ENCODE measurements at places on chromosomes 1 and 21.

- no peak for DNase-seq
Measured at GRCh38 chr1:27689423-27690173, 17.6 kb upstream of the IFI6 start.

- no peak for DNase-seq
Measured at GRCh38 chr1:102851616-102852015, 256.7 kb downstream of the COL11A1 start.

DNA sequence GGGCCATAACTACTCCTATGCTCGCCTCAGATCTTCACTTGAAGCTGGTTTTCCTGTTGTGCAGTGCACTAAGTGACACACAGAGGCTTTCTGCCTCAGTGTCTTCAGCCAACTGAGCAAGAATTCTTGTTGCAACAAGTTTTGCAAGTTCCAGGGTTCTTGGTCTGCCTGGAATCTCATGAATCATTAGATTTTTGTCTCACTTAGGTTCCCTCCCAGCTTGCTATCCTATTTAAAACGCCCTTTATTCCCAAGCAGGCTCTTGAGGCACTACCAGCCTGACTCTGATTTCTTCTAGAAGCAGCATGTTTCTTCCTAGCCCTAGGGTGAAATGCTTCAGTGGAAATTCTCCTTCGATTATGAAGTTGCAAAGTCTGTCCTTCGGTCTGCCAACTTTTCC, 158.8 kb downstream of the C1orf21 start:
- DNase-seq: no peak

DNA sequence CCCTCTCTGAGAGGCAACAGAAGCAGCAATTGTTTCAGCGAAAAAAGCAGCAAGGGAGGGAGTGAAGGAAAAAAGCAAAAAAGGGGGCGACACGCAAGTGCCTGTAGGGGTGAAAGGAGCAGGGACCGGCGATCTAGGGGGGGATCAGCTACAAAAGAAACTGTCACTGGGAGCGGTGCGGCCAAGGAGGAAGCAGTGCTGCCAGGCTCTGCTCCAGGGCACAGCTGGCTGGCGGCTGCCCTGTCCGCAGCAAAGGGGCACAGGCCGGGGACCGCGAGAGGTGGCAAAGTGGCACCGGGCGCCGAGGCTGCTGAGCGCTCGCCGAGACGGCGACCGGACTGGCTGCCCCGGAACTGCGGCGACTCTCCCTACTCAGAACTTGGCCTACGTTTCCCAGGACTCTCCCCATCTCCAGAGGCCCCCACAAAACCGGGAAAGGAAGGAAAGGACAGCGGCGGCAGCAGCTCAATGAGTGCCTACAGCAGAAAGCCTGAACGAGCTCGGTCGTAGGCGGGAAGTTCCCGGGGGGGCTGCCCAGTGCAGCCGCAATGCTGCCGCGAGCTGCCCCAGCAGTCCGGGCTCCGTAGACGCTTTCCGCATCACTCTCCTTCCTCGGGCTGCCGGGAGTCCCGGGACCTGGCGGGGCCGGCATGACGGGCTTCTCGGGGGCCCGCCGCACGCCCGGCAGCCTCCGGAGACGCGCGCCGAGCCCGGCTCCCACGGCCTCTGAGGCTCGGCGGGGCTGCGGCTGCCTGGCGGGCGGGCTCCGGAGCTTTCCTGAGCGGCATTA, 1.0 kb upstream of the CDKN2C start:
- peak; percentile 39 for DNase-seq

DNA sequence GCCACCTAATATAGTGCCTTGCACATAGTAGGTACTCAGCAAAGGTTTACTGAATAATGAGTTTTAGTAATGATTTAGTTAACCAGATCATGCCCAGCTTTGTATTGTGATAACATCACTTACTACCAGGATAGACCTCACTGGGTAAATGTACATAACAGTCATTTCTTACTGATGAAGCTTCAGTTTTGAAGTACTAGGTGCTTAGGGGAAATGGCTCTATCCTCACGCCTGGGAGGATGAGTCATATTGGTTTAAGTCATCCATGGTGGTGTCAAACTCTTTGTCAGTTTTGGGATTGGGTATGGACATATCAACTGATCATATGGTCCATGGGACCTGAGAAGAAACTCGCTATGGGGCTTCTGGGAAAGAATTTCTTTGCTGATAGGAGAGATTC, 90.6 kb upstream of the USP24 start:
- DNase-seq: no peak

DNA sequence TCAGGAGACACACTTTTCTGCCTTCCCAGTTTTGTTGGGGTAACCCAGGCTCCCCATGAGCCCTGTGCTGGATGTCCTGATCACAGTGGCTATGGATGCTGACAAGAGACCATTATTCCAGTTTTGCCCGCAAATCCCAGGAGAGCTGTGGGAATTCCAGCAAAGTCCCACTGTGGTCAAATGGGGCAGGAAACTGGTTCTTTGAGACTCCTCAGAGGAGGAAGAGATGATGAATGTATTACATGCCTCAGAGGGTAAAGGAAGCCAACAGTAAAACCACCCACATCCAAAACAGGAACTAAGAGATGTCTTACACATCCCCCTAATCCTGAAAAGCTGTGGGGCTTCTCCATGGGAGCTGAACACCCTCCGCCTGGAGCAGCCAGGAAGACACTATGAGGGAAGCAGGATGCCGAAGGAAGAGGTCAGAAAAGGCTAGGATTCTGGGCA, 12.8 kb upstream of the MPZL1 start:
- no peak for DNase-seq

GRCh38 chr1:220768126-220768601, 18.5 kb upstream of the MTARC1 start:
- no peak for DNase-seq

DNA sequence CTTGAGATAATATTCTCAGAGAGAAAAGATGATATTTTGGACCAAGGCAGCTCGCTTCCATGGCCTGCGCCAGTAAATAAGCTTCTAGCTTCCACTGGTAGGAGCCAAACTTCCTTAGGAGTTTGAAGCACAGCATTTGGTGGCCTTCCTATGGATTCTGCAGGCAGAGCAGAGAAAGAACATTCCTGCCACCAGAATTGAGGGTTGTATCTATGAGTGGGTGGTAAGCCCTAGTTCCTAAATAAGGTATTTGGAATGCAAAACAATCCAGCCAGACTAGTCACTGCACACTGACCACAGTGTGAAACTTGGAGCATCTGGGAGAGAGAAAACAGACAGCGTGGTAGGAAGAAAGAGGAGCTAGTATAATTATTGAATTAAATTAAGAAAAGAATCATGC, 54.1 kb upstream of the BCAR3 start:
- DNase-seq: no peak

GRCh38 chr21:42155045-42155855, 63.7 kb upstream of the ABCG1 start:
- DNase-seq: no peak

- no peak for DNase-seq
Measured at GRCh38 chr1:234683127-234683860, 73.3 kb upstream of the IRF2BP2 start.

DNA sequence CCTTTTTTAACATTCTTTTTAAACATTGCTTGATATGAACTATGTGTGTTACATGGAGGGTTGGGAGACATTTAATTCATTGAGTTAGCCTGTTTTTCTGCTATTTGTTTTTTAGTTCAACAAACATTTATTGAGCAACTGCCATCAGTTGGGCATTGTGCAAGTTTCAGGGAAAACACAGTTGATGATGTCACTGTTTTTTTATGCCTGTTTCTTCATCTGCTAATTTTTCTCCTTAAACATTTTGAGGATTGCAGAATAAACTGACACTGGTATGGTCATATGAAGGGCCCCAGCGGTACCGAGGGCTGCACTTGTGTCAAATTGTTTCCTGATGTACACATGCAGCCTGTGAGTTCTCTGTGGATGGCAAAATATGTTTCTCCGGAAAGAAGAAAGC, 253.0 kb downstream of the FGGY start:
- no peak for DNase-seq

- no peak for DNase-seq
Measured at GRCh38 chr1:226938903-226939437, 1.1 kb upstream of the COQ8A start.

GRCh38 chr1:183473217-183473536, 878 bp downstream of the SMG7 start:
- DNase-seq: no peak

GRCh38 chr1:180057883-180058396, 96.7 kb upstream of the QSOX1 start:
- DNase-seq: no peak

- DNase-seq: no peak
Measured at GRCh38 chr1:86705665-86705985, 1.2 kb downstream of the SH3GLB1 start.

DNA sequence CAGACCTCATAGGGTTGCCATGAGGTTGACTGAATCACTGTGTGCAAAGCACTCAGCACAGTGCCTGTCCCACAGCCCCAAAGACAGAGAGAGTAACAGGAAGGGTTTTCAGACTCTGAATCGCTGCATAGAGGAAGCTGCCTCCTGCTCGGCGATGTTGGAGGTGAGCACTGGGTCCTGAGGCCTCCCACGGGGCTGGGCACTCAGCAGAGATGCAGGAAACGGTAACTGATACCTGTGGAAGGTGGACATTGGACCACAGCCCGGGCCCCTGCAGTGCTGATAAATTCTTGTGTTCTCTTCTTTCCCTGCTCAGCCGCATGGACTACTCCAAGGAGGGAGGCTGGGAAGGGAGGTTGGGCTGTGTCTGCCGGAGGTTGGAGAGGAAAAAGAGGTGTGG, 389.7 kb downstream of the PTPRU start:
- no peak for DNase-seq

DNA sequence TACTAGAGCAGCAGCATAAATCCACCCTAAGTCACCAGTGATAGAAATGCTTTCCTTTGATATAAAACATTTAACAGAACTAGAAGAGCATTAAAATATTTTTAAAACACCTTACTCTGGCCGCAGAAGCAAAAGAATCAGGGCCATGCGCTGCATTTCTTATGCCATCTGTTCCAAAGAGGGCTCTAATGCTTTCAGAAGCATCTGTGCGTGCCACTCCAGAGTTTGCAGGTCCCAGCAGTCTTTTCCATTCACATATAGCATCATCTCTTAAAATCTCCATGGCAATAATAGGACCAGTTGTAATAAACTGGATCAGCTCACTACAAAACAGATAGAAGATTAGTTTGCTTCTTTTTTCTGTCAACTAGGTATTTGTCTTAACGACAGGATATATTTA, 69.2 kb downstream of the NME7 start:
- DNase-seq: no peak

- DNase-seq: no peak
Measured at GRCh38 chr1:166283190-166283589, 116.4 kb upstream of the FAM78B start.

- no peak for DNase-seq
Measured at GRCh38 chr1:237792149-237792548, 98.6 kb downstream of the ZP4 start.

- DNase-seq: no peak
Measured at GRCh38 chr1:231706934-231707333, 80.3 kb downstream of the DISC1 start.

DNA sequence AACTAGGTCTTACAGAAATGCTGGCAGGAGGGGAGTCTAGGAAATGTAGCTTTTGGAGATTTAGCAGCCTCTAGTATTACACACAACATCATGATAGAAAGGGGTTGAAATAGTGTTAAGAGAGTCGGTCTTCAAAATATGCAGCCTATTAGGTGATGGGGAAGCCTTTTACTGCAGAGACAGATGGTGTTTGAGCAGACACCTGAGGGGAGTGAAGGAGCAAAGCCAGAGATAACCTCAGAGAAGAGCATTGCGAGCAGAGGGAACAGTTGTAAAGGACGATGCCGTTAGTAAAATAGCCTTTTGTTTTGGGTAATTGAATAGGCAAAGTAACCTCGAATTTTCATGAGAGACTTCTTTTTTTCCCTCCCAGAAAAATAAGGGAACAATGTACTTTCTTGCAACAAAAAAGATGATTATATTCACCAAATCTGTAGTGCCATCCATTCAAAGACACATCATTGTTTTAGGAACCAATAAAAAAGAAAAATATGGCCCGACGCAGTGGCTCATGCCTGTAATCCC, 66.3 kb upstream of the KIF1B start:
- DNase-seq: no peak

DNA sequence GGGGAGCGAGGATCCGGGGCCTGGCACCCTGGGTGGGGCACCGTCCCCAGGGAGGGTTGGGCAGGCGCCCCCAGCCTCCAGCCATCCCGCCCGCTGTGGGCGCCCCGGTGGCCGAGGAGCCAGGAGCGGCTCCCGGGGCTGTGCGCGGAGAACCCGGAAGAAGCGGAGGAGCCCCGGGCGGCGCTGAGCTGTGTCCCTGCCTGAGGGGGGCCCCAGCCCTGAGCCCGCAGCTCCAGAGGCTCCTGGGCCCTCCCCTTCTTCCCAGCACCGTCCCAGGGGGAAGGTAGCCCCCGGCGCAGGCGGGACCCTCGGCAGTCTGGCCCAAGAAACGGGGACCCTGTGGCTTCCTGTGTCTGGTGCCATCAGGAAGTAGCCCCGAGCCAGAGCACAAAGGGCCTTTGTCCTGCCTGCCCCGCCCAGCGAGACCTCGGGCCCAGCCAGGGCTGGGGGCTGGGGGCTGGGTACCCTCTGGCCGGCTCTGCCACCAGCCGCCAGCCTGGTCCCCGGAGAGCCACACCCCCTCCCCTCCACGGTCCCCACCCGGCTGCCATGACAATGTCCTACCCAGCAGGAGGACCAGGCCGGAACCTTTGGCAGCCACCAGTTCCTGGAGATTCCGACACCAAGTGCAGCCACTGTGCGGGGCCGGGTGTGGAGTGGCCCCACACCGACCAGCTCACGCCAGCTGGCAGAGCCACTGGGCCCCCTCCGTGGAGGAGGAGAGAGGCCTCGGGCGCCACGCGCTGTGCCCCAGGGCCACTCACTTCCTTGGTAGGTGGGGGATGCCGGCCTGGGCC, 15.6 kb upstream of the TTLL10 start:
- DNase-seq: peak; percentile 29

- no peak for DNase-seq
Measured at GRCh38 chr1:241985787-241986186, 13.1 kb downstream of the MAP1LC3C start.

- DNase-seq: no peak
Measured at GRCh38 chr1:39088658-39089057, 62.5 kb downstream of the NDUFS5 start.

GRCh38 chr1:25744140-25744581, 55.8 kb upstream of the SELENON start:
- DNase-seq: no peak

GRCh38 chr1:53681351-53681976, 57.5 kb downstream of the GLIS1 start:
- DNase-seq: no peak

GRCh38 chr1:37038227-37039093, 4.1 kb upstream of the GRIK3 start:
- no peak for DNase-seq

GRCh38 chr1:96075704-96076455, 645.7 kb upstream of the PTBP2 start:
- DNase-seq: no peak

- no peak for DNase-seq
Measured at GRCh38 chr1:45979074-45979777, 153.2 kb downstream of the PIK3R3 start.

DNA sequence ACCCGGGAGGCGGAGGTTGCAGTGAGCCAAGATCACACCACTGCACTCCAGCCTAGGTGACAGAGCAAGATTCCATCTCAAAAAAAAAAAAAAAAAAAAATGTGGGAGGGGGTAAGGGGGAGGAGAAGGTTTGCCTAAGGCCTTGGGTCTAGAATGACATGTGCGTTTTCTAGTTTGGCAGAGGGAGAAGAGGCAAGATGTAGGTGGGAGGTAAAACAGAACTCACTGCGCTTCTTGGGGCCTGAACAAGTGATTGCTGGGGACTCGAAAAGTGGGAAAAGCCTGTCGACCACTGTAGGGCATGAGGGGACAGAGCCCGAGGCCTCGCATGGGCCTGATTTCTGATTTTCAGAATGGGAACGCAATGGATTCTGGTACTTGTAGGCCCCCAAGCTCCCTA, 19.9 kb downstream of the RUNX3 start:
- DNase-seq: no peak

- DNase-seq: no peak
Measured at GRCh38 chr21:45286671-45287437, 841 bp downstream of the POFUT2 start.
